ENCODE measurements at places on chromosomes 4 and X.

DNA sequence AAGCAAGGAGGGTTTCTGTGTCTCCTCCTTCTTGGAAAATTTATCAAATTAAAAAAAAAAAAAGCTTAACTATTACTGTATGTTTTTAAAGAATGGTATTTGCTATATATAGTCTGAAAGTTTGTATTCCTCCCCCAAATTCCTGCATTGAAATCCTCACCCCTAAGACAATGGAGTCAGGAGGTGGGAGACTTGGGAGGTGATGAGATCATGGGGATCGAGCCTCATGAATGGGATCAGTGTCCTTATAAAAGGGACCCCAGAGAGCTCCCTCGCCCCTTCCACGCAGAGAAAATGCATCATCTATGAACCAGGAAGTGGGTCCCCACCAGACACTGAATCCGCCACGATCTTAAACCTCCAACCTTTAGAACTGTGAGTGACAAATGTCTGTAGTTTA is 50.1 kb downstream of the DHRSX start:
- no peak for DNase-seq

DNA sequence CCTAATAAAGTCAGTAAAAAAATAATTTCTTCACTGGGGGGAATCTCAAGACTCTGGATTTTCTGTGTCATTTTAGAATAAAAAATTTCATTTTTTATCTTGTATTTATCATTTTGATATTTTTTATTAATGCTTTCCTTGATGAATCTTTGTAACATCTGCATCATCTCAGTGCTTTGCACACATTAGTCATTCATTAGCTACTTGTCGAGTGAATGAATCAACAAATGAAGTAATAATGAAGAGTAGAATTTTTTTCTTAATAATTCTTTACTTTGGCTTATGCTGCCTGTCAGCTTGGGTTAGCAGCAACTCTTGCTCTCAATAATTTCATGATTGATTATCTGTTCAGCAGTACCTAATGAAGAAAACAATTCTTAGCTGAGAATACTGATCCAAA is 530.8 kb downstream of the GRXCR1 start:
- DNase-seq = no peak

GRCh38 chr4:4639370-4639769 is 97.5 kb upstream of the STX18 start:
- no peak for DNase-seq

- no peak for DNase-seq
Measured at GRCh38 chrX:45502396-45502795, 301.7 kb upstream of the DIPK2B start.

- DNase-seq = no peak
Measured at GRCh38 chrX:69029771-69030170, 135.5 kb downstream of the PJA1 start.

GRCh38 chrX:19403696-19404095 is 60.0 kb downstream of the PDHA1 start:
- DNase-seq = no peak

- no peak for DNase-seq
Measured at GRCh38 chrX:114985967-114986592, 31.3 kb downstream of the IL13RA2 start.

Data from CD4-positive, alpha-beta T cell treated with Interferon gamma for 1 hour (primary cell).